ENCODE measurements at places on chromosomes 7 and 10. TPM values are rescaled to one million over a fixed set of nuclear protein-coding genes. Genes with fewer than 3 reads are reported as not detected.

Gene SPAM1
- total RNA-seq: not detected

Gene CLDN3
- 19.6 TPM for total RNA-seq

Gene RNF32
- 26.0 TPM for total RNA-seq

Gene GIMAP6
- total RNA-seq: not detected

Gene CTAGE6
- total RNA-seq: not detected

Gene ADK
- 105 TPM for total RNA-seq

Gene ARHGEF35
- total RNA-seq: 15.7 TPM

All from Caco-2 (cell line).